ENCODE measurements at places on chromosomes 4 and X.

DNA sequence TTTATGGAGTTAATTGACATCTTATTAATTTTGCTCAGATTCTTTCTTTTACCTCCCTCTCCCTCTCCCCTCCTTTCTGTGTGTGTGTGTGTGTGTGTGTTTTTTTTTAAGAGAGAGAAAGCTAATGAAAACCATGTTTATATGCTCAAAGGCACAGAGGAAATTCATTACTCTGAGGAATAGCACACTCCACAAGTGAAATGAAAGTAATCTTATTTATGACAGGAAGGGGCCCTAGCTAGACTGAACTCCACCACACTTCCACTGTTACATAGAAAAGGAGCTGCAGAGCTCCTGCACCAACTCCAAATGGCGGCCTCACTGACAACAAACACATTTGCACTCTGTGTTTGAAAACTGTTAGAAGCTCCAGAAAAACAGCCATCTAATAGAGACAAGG, 150.6 kb downstream of the RASL11B start:
- peak; percentile 76 for DNase-seq

DNA sequence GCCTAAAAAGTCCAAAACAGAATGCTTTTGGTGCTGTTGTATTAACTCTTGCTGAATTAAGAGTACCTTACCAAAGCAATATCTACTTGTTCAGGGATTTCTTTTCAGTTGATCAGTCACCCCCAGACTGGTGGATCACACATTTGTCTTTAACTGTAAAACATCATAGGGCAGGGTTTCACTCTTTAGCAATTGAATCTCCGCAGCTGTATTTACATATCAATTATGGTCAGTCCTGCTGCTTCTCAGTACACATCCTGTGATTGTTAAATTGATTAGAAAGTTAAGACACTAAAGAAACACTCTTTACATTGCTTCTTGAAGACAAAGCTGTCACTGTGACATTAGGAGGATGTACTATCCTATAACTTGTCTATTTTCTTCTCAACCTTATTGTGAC, 277.1 kb upstream of the ADGRL3 start:
- no peak for DNase-seq

DNA sequence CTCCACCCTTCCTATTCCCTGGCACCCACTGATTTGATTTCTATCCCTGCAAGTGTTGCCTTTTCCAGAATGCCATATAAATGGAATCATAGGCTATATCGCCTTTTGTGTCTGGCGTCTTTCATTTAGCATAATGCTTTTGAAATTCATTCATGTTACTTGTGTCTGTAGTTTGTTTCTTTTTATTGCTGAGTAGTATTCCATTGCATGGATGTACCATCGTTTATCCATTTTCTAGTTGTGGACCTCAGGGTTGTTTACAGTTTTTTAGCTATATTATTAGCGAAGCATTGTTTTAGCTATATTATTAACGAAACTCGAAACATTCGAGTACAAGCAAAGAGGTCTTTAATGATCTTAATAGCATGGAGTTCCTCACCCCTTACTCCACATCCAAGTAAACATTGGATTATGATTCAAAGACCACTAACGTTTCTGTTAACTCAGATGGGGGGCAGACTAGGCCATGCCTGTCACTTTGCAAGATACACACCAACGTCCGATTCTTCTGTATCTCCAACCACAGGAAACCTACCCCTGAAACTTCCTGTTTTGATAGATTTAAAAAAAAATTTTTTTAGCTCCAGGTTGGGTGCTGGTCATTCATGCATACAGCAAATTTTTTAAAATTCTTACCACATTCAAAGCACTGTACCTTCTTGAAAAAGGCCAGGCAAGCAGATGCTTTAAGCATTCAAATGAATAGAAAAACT, 1.1 kb downstream of the DCK start:
- DNase-seq = no peak

DNA sequence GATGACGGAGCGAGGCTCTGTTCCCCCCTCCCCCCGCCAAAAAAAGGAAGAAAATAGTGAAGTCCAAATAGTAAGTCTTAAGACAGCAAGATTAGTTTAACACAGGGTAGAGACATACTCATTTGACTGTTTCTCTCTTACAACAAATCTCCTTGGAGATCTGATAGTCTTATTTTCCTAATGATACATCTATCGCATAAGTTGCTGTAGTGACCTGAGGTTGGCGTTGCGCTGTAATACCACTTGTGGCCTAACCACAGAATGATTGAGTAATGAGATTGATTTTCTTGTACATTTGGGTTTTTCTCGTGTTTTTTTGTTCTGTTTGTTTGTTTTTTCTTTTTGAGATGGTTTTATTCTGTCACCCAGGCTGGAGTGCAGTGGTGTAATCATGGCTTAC, 27.2 kb downstream of the OCIAD1 start:
- no peak for DNase-seq

- peak; percentile 79 for DNase-seq
Measured at GRCh38 chr4:110953898-110954297, 331.0 kb upstream of the PITX2 start.

DNA sequence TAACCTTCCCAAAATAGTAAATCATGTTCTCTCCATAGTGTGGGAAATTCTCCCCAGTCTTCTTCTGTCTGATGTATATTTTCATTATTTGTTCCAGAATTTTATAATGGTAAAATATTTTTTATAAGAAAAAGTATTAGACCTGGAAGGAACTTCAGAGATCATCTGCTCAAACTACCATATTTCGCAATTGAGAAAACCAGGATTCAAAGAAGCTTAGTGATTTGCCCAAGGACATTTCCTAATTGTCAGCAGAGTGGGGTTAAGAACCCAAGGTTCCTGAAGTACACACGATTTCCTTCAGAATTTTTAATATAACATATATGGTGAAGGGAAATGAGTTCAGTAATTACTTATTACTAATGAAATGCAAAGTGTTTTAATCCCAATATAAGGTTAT, 24.1 kb downstream of the OCIAD1 start:
- DNase-seq = no peak

- peak; percentile 73 for DNase-seq
Measured at GRCh38 chrX:17374619-17375366, at the start of gene NHS. Gene NHS (plus strand): TSS chrX:17375200. CDS start chrX:17375758, 558 bp downstream.

- peak; percentile 23 for DNase-seq
Measured at GRCh38 chr4:129377131-129377845, 281.3 kb downstream of the C4orf33 start.

DNA sequence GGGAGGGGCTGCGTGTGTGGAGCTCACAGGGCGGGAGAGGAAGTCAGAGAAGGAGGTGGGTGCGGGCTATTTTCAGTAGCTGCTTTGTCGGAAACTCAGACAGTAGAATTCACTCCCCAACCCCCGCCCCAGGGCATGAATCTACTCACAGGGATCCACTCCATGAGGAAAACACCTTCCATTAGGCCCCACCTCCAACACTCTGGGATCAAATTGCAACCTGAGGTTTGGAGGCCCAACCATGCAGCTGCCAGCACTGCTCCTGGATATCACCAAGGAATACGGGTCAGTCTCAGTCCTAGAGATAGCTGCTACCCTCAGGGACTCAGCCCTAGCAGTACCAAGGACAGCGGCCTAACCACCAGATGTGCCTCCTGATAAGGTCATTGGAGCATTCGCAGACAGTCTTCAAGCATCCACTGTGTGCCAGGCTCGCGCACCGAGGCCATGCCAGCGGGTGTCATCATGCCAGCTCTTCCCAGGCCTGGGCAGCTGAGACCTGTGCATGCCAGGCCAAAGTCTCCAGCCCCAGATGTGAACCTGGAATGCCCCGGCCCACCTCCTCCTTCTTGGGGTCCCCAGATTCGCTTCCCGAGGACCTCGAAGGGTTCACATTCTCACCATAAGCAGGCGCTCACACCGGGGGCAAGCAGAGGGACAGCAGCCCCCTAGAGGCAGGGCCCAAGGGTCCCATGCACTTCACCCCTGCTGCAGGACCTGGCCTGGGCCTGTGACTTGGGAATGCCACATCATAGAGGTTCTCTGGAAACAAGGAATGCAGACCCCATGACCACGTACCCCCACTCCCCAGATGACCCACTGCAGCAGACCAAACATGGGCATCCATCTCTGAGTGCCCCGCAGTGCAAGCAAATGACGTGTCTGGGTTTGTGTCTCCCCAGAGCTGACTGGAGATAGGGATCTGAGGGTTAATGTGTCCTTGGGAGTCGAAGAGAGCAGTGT, 102.3 kb downstream of the ADRA2C start:
- DNase-seq = no peak

GRCh38 chrX:134650701-134651100, 7.6 kb downstream of the PLAC1 start:
- DNase-seq = no peak

DNA sequence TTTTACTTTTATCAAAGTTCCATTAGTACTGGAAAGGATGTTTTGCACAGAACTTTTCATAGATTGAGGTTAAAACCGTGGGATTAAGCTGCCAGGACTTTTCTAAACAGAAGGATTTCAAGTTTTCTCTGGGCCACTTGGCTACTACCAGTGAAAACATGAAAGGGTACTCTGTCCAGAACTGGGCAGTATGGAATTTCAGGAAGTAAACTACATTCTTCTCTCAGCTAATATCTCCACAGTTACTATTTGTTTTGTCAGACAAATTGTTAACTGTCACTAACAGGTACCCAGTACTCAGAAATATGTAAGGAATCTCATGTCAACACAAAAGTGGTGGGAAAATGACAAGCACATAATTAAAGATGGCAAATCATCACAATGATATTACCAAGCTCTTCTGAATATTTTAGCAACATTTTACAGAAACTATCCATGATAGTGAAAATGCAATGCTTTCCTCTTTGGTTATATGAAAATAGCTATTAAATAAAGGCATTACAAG, 454.4 kb downstream of the C4orf33 start:
- DNase-seq = no peak

- peak; percentile 93 for DNase-seq
Measured at GRCh38 chr4:148065075-148065474, 333.2 kb downstream of the ARHGAP10 start.

DNA sequence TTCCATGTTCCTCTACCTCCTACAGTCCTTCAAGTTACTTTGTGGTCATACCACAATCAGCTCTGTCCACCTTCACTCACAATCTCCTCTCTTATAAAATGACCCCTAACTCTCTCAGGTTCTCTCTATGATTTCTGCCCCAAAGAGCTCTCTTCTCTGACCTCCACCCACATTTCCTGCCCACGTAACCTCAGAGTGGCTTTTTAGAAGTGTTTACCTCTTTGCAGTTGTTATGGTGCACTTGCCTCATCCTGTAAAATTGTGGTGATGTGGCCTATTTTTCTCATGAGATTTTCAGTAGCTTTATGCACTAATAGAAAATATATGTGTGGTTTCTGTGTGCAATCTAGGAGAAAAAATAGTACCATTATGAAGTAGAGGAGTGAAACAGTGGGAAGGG, 215.8 kb downstream of the PACRGL start:
- DNase-seq = no peak

GRCh38 chr4:108592674-108592986, 27.7 kb upstream of the RPL34 start:
- DNase-seq = no peak

DNA sequence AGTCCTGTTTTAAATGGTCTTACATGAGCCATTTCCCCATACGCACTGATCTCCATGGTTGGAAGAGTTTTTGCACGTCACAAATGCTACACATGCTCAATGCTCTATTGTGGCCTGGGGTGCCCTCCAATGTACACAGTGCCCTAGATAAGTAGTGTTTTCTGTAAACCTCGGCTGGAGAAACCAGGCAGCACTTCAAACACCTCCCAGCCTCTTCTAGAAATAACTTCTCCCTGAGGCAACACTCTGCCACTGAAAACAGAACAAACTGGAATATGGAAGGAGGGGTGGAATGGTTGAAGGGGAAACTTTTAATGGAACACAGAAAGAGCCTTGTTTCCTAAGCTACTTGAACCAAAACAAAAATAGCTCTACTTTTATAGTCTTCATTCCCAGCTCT, 123.9 kb upstream of the CBR4 start:
- DNase-seq = no peak

DNA sequence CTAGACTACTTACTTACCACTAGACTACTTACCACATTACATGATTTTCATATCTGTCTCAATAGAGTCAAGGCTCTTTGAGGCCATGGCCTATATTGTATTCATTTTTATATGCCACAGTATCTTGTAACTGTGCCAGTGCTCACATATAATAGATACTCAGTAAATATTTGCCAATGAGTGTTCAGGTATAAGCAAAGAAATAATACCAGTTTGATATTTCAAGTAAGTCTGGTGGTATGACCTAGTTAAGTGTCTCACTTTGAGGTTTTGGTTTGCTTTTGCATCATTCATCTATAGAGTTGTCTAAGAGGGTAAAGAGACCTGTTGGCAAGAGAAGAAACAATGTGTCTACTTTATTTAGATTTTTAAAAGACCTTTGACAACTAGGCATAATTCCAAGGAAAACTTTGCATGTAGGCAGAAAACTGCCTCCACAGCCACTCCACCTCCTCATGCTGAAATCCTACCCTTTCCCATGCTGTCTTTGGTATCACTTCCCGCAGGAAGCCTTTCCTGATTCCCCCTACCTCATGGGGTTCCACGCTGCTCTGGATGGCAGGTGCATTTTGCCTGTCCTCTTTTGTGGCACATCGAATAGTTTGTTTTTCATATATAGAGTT, 91.3 kb upstream of the KLHL13 start:
- DNase-seq = no peak

GRCh38 chr4:6444582-6444981, 27.8 kb downstream of the PPP2R2C start:
- DNase-seq = no peak

DNA sequence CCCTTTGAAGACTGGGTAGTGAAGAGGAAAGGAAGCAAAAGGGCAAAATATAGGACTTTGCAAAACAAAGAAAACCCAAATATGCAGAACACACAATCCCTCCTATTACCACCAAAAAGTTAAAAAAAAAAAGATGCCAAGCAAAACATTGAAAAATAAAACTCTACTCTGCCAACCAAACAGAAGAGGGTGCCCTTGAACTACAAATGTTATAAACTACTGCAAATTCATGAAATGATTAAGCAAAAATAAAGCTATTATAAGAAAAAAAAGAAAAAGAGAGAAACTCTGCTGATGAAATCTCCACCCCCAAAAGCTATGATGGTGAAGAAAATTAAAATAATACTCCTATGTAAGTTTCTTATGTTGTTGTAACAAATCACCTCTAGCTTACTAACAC, 168.5 kb upstream of the STK26 start:
- DNase-seq = peak; percentile 25

GRCh38 chr4:80138551-80139538, 58.5 kb upstream of the PRDM8 start:
- DNase-seq = no peak

GRCh38 chrX:136909706-136910564, 29.4 kb upstream of the RBMX start:
- peak; percentile 97 for DNase-seq

DNA sequence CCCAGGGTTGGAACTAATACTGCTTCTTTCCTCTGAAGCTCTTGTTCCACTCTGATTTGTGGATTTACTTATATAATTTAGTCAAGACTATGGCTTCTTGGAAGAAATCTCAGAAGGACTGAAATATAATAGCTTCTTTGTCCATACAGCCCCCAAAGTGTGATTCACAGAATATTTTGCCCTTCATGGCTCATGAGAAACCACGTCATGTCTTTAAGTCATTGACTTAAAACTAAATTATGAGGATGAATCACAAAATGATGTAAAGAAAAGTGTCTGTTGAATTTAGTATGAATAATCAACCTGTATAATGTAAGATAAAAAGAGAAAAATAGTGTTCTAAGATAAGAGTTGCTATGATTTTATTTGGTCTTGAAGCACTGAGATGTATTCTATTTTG, 43.3 kb upstream of the AGA start:
- DNase-seq = no peak
